Eye (tissue), 1 donor: ENCODE measurements at places on chromosomes 3 and 15.
A peak's percentile ranks its signal among the peaks of the same experiment; 100 is the strongest.

DNA sequence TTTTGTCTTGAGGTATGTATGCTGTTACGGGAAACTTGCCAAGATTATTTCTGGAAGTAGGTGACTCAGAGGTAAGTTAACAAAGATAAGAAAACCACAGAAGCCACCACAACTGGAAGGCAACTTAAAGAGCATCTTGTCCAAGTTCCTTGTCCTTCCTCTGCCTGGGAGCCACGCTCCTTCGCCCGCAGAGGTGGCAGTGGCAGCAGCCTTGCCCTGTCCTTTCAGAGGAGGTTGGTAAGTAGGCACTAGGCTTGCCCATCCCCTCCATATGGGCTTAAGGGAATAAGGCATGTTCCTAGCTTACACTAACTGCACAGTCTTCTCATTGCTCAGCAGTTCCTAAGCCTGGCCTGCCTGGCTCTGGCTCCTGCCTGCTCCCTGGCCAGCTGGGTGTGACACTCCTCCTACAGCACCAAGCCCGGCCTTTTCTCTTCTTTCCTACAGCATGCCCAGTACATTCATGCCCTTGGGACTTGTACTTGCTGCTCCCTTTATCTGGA, 48.0 kb upstream of the RAB6B start:
- DNase-seq = no peak

- DNase-seq = no peak
Measured at GRCh38 chr3:44419116-44419922, 58.2 kb downstream of the ZNF445 start.

- no peak for DNase-seq
Measured at GRCh38 chr15:55685286-55685685, 57.7 kb downstream of the PRTG start.

GRCh38 chr3:195897081-195897852, 11.1 kb downstream of the TNK2 start:
- no peak for DNase-seq

DNA sequence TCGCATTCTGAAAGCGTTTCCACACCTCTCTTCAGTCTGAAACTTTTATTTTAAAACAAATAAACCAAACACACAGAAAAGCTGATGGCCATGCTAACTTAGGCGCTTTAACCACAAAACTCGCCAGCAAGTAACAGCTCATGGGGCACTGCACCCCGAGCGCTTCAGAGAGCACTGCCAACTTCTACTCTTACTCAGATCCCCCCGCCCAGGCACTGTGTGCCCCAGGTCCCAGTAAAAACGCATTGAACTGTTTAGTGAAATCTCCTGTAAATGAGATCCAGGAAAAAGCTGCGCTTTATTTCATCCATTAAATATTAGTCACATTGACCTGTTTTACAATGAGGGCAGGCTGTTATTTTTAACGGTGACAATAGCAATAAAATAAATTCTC, 99.7 kb downstream of the LRIG1 start:
- no peak for DNase-seq

DNA sequence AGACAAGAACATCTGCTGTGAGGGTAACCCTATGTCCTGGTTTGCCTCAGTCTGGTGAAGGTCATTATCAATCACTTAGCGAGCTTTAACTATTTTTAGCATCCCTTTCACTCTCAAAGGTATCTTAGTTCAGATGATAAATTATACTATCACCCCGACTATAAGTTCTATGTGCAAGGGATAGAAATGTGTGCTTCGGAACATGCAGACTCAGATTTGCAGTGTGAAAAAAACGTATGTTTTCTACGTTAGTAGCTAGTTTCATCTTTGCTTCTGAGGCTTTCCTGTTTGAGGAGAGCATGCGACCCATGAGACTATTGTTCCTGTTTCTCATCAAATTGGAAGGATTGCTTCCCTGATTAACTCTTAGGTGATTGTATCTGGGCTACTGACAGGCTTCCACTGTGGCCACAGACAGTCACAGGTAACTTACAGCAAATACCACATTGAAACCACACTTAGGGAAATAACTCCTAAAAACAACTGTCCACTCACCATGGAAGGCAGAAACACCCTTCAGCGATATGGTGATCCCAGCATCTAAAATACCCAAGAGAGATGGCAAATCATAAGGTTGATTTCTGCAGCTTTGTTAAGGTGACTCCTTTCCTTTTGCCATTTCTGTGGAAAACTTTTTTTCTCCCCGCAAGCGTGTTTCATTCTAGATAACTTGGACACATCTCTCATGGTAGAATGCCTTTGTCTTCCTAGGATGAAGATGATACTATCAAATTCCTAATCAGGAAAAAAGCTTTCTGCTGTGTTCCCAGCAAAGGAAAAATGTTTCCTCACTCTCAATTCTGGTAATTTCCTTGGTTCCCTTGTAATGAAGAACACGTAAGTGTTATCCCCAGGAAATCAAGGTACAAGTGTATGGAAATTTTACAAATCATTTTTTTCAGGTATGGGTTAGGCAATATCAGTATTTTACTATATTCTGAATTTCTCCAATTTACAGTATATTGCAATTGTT, 5.2 kb downstream of the GCSAM start:
- DNase-seq = no peak

DNA sequence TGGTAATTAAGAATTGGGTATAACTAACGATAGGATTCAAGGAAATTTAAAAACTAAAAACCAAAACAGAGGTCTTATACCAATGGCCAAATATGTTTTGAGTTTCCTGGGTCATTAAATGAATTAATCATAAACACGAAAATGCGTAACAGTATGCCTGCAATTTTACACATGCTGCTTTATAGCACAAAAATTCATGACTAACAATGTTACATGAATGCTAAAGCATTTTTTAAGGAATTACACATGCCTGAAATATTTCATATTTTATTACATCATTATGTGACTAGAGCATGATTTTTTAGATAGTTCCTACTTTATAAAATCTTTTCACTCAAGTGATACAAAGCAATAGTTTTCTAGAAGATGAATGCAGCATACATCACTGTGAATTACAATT, 74.7 kb downstream of the ZNF148 start:
- no peak for DNase-seq

DNA sequence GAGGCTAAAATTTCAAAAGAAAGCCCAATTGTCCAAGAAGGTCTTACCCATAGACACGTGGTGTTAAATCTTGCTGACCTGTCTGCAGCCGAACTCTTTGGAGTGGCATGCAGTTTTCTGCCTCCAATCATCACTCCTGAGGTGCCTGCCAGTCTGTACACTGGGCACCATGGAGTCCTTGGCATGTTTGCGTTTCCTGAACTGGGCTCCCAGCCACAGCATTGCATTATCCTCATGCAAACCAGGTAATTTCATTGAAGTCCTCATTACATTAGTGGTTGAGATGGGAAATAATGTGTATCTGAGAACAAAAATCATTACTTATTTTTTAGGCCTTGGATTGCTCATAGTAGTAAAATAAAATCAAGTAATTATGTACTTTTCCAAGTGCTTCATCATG, 152.3 kb downstream of the AKAP13 start:
- DNase-seq = no peak

DNA sequence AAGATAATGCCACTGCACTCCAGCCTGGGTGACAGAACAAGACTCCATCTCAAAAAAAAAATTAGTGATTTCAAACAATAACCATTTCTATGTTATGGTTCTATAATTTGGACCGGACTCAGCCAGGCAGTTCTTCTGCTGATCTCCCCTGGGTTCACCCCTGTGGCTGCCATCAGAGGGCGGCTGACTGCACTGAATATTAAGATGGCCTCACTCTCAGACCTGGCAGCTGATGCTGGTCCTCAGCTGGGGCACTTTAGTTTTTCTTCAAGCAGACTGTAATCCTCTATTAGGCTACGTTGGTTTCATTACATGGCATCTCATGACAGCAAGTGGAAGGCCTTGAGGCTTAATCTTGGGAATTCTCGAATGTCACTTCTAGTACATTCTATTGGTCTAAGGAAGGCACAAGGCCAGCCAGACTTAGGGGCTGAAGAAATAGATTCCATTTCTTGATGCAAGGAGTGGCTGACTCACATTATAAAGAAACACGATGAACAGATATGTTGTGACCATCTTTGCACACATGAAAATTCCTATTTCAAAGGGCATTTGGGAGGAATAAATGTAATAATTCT, 12.8 kb downstream of the GALNT15 start:
- no peak for DNase-seq

GRCh38 chr3:116141724-116142123, 303.6 kb downstream of the LSAMP start:
- DNase-seq = no peak

- DNase-seq = no peak
Measured at GRCh38 chr15:51855612-51856011, 26.2 kb downstream of the TMOD3 start.

- no peak for DNase-seq
Measured at GRCh38 chr15:99452728-99453636, 112.8 kb upstream of the MEF2A start.

DNA sequence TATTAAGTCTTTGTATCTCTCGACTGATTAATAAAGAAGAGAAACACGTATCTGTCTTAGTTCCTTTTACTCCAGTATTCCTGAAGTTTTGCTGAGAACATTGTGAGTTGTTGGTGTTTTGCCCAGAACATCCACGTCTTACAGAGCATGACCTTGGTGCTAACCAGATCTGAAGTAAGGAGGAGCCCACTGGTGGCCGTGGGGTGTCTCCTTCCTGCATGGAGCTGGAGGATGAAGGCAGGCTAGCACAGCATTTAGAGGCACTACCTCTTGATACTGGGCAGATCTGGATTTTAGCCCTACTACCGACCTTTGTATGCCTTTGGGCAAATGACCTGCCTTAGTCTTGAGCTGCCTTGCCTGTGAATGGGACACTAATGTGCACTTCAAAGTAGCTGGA, 28.9 kb upstream of the ESYT3 start:
- no peak for DNase-seq

GRCh38 chr3:24161841-24162240, 216.8 kb downstream of the NR1D2 start:
- peak; percentile 17 for DNase-seq

GRCh38 chr15:86178845-86179244, 99.2 kb downstream of the AGBL1 start:
- no peak for DNase-seq

- no peak for DNase-seq
Measured at GRCh38 chr15:61731099-61731498, 329.1 kb downstream of the VPS13C start.

DNA sequence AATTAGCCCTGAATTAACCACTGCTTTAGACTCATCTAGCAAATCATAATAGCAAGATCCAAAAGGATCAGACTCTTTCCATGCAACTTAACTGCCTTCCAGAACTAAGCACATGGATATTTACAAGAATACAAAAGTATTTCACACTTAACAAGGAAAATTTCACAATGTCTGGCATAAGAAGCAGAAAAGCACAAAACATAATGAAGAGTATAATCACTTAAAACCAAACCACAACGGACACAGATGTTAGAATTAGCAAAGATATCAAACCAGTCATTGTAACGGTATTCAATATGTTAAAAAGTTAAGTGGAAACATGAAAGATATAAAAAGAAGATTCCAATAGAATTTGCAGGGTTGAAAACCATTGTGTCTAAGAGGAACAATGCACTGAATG, 51.5 kb upstream of the COL6A6 start:
- DNase-seq = no peak

- DNase-seq = no peak
Measured at GRCh38 chr15:55195996-55196395, 745 bp downstream of the RSL24D1 start.

DNA sequence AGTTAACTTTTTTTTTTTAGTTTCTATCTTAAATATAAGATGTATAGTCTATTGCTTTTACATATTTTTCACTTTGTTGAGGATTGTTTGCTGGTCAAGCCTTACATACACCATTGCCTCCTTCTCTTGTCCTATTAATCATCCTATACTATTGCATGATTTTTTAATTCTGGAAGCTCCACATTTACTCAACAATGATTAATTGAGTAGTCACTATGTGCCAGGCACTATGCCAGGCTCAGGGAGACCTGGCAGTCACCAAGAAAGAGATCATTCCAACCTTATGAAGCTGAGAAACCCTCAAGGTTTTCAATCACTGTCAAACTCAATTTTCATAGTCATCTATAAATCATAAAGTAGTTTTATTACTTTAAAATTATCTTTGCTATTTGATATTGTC, 626.2 kb downstream of the IGSF11 start:
- DNase-seq = no peak

- DNase-seq = no peak
Measured at GRCh38 chr3:44649709-44650108, 1.2 kb downstream of the ZNF35 start.

DNA sequence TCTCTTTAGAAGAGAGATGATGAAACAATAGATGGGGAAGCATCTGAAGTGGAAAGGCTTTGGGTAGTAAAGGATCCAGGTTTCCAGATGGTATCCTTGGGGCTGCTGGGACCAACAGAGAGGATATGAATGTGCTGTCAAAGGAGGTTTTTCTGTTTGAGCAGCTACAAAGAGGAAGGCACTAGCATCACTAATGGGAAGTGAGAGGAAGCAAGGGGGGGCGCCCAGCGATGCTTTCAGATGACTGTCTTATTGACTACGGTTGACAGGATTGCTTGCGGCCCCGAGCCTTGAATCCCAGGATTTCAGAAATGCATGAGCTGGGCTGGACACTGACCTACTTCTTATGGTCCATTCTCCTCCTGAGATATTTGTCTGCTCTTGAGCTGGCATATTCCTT, 103.8 kb upstream of the GALNT15 start:
- peak; percentile 95 for DNase-seq

GRCh38 chr15:98727115-98728040, 79.0 kb downstream of the IGF1R start:
- peak; percentile 78 for DNase-seq

- DNase-seq = no peak
Measured at GRCh38 chr15:82566690-82567089, 26.4 kb upstream of the RPS17 start.

DNA sequence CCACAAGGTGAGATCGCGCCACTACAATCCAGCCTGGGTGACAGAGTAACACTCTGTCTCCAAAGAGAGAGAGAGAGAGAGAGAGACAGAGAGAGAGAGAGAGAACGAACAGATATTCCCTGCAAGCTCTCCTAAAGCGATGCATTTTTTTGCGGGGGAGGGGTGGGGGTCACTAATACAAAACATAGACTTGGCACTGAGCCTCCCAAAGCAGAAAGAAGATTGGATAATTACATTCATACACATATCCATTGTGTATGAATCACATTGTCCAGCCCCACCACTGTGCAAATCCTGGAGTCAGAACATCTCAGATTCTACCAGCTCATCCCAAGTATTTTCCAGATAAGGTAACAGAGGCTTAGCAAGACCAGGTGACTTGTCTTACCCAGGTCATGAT, 459.9 kb downstream of the MAGI1 start:
- DNase-seq = peak; percentile 25

DNA sequence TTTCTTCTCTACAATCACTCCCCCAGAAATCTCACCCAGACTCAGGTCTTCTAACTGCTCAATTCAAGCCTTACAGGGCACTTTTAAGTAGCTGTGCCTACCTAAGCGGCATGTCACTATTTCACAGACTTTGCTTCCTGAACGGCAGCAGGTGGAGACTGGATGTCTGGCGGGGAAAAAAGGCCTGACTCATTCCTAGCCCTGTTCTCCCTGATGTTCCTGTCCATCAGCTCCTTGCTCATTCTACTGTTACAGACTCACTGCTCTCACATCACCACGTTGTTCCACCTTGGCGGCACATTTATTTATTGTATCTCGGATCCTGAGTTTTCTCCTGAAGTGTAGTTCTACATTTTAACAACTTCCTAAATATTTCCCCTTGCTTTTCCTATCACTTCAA, 52.6 kb upstream of the ATP11B start:
- peak; percentile 36 for DNase-seq
